ENCODE measurements at places on chromosomes 3 and 15.

- DNase-seq, result no peak
Observed at GRCh38 chr3:41216993-41217392, 17.7 kb downstream of the CTNNB1 start.

- DNase-seq, result no peak
Observed at GRCh38 chr3:138124706-138125355, 7.4 kb downstream of the A4GNT start.

- no peak for DNase-seq
Observed at GRCh38 chr3:9902372-9903237, at the start of gene IL17RE. TSS of gene IL17RE (plus strand) at chr3:9902848. CDS start at chr3:9902933, 85 bp downstream.

- no peak for DNase-seq
Observed at GRCh38 chr3:172324611-172325203, 123.5 kb downstream of the GHSR start.

DNA sequence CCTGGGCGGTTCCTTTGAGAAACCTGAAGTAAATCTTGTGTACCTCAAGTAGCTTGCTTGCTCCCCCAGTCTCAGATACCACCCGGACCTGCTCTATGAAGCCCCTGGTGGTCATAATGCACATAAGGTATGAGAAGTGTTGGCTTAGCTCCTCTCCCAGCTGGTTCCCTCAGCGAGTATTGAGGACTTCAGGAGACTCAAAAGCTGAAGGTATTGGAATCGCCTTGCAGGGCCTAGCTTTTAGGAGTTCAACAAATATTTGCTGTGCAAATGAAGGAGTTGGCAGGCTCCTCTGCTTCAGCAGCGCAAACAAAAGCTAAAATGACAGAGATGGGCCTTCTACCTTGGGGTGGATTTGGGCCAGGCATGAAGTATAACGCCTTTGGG, 1.7 kb downstream of the CMTM8 start:
- peak; percentile 61 for DNase-seq

DNA sequence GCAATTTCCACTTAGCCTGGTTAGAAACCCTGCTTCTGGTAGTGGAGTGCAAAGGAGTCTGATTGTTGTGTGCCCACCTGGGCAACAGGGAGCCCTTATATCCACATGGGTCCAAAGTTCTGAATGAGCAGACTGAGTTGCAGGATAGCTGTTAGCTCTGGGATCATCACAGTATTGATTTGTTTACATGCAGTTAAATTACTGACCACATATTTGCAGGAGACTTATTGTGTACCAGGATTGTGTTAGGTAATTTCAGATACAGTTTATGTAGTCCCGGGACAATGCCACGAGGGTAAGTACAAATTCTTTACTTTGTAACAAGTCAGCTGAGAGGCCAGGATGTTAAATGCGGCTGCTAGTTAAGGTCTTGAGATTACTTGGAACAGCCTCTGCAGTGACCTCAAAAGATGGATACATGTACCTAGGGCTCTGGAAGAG, 18.8 kb downstream of the ARHGEF26 start:
- no peak for DNase-seq

DNA sequence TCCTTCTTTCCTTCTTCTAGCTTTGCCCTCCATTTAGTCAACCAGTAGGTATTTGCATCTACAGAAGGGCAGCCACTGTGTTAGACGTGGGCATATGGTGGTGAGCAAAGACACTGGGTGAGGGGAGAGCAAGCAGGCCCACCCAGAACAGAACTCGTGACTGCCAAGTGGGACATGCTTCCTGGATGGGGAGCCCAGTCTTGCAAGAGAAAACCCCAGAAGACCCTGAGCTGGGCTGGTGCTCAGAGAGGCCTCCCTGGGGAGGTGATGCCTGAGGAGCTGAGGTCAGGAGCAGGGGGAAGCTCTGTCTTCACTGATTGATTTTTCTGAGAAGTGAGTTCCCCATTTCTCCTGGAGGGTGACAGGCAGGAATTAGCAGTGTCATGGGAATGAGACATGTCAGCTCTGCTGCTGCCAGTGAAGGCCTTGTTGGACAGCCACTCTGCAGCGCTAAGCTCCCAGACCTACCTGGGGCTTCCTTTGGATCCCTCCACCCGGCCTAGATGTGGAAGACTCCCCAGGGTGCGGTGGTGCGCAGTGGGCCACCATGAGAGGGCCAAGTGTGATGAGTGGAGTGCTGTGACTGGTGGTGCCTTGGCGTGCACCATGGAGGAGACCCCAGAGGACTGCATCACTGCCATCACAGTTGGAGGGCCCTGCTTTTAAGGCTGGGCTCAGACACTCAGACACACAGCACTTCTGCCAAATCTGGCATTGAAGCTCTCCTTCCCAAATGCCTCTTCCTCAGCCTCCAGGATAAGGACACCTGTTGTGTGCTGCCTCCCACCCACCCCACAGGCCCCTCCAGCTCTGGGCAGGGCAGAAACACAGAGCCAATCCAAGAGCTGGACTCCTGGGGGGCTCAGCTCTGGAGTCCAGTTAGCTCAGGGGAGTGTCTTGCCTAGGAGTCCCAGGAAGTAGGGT, 40.0 kb upstream of the TOPBP1 start:
- no peak for DNase-seq

DNA sequence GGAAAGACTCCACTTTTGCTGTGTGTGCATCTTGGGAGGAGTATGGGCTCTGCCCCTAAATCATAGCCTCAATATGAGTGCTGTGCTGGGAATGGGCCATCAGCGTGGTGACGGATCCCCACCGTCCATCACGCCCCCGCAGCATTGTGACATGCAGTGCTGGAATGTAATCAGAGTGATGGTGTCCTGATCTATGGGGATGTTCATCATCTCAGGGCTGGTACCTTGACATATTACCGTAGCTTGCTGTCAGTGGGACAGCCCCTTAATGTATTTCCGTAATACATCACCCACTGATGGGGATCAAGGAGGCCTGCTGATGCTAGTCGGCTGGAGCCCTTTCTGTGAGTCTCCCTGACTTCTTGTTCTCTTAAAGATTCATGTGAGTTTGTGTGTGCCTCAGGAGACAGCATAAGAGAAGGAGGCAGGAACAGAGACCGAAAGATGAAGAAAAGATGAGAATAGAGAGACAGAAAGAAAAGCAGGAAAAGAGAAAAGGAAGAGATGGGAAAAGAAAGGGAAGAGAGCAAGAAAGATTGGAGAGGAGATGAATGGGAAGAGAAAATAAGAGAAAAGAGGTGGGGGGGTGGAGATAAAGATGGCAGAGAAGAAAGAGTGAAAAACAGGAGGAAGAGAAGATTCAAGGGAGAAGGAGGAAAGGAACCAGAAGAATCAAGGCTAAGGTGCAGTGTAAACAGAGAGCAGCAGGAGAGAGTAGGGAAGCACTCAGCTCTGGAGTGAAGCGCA, 183.7 kb downstream of the RPLP1 start:
- no peak for DNase-seq

DNA sequence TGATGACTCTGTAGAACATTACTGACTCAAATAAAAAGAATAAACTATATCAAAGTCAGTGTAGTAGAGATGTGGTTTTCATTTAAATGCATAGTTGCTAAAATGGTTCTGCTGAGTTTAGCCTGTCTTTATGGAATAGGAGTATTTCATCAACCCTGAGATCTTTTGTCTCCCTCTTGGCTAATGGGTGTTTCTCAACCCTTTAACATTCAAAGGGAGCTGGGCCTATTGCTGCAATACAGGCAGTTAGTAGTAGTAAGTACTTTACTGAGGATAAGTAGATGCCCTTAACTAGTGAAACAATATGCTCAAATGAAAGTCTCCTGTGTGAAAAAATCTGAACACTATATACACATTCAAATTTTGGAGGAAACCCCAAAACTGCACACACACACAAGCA, 184.7 kb upstream of the TTC14 start:
- no peak for DNase-seq

DNA sequence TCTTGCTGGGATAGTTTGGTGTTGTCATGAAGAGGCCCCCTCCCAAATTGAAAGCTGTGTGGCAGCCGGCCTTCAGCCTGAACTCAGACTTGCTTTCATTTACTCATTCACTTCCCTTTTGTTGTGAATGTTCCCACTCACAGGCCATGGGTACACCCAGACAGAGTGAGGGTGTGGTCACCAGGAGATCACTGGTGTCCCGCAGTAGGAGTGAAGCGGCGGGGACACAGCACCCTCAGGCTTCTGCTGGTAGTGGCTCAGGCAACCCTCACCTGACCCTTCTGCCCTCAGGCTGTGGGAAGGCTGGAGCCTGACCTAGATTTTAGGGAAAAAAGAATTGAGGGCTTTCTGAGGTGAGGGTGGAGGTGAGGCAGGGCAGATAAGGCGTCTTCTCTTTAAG, 244.4 kb downstream of the SOX2 start:
- DNase-seq, result no peak

GRCh38 chr3:56219894-56220805, 248.1 kb downstream of the ERC2 start:
- DNase-seq, result no peak

DNA sequence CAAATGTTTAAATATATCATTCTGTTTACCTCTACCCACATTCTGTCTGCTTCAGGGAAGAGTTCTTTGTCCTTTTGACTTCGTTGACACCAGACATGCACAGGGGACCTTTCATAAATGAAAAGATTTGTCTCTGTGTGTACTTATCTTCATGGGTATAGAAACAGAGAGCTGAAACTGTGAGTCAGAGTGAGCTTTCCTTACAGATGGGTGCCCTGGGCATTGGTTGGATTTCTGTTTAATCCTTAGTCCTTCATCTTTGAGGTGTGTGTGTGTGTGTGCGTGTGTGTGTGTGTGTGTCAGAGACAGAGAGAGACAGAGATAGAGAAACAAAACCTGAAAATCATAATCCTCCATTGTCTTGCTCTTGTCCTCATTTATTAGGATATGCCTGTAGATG, 517.4 kb downstream of the TUSC7 start:
- no peak for DNase-seq

GRCh38 chr3:42705058-42705767, 2.6 kb upstream of the HHATL start:
- no peak for DNase-seq

Measured in CD4-positive, alpha-beta T cell treated with Interleukin-12 subunit alpha and Interleukin-12 subunit beta, for 1 hour (primary cell).